ENCODE measurements at places on chromosomes 11 and 22. TPM values are rescaled to one million over a fixed set of nuclear protein-coding genes. Genes with fewer than 3 reads are reported as not detected.

GRCh38 chr11:67438158-67438902, 848 bp upstream of the PTPRCAP start:
- no peak for DNase-seq

DNA sequence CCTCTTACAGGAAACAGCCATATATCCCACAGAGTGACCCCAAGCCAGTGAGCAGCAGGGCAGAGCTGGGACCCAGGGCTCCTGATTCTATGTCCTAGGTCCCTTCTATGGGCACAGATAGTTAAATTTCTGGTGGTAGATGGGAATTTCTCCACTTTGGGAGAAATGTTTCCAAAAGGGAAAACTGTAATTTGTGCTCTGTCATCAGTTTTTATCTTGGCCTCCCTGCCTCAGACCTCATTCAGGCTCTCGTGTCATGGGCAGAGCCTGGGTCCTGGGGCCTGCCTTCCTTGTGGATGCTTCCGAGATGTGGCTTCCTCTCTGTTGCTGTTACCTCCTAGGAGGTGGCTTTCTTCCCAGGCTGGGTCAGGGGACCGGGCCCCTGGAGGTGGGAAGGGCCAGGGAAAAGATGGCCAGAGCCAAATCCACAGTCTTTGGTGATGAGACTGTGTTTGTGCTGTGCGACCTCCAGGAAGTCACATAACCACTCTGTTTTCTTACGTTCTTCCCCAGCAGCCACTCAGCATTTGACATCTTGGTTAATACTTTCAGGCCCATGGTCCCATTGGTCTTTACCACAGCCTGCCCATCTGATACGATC, 8.6 kb downstream of the LRRC32 start:
- no peak for DNase-seq

DNA sequence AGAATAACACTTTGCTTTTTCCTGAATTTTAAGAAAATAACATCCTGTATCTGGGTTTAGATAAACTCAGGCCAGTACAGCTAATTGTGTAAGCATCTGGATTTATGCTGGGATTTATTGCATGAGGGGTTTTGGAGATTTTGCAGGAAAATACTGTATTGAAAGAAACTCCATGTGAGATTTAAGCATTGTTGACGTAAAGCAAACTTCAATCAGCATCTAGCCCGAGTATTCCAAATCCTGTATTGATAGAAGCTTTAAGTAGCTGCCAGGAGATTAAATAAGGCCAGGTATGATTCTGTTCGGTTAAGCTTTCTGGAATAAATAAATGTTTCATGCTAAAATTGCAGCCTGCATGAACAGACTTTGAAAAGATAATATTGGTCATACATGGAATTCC, 36.3 kb upstream of the LYVE1 start:
- no peak for DNase-seq

The SHISAL1 gene
- 0.04 TPM for polyA plus RNA-seq

DNA sequence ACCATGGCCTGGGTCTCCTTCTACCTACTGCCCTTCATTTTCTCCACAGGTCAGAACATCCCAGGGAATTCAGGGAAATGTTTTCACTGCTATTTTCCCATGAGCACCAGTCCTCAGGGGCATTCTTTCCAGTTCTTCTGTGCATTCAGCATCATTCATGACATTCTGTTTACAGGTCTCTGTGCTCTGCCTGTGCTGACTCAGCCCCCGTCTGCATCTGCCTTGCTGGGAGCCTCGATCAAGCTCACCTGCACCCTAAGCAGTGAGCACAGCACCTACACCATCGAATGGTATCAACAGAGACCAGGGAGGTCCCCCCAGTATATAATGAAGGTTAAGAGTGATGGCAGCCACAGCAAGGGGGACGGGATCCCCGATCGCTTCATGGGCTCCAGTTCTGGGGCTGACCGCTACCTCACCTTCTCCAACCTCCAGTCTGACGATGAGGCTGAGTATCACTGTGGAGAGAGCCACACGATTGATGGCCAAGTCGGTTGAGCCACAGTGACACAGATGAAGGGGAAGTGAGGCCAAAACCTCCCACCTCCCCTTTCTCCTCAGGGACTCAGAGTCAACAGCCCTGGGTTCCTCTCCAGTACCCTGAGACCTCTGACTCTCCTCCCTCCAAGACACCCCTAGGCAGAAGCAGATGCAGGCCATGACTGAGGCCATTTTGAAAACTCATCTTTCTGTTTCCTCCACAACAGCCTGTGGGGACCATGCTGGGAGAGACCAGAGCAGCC, 15.9 kb upstream of the IGLL5 start:
- no peak for DNase-seq

DNA sequence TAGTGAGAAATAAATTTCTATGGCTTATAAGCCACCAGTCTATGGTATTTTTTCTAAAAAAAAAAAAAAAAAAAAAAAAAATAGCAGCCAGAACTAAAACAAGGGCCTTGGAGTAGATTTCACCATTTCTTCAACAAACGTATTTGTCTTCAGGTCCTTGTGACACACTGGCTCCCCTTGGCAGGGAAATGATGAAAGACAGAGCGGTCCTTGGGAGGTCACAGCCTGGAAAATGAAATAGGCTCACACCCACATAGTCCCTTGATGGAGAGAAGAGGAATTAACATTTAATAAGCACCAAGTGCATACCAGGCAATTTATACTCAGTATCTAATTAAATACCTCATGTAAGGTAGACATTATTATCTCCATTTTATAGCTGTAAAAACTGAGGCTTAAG, 25.7 kb upstream of the ACER3 start:
- DNase-seq: no peak

The SAAL1 gene
- polyA plus RNA-seq: 9.8 TPM

The OR2AG2 gene
- polyA plus RNA-seq: not detected

- no peak for DNase-seq
Observed at GRCh38 chr11:65297026-65297672, 17.5 kb upstream of the CDC42EP2 start.
